ENCODE measurements at places on chromosomes 4 and X.
A peak's percentile ranks its signal among the peaks of the same experiment; 100 is the strongest.

- no peak for DNase-seq
Observed at GRCh38 chr4:18242919-18243693, 221.6 kb upstream of the LCORL start.

GRCh38 chr4:16846540-16847117, 51.8 kb downstream of the LDB2 start:
- DNase-seq = no peak

DNA sequence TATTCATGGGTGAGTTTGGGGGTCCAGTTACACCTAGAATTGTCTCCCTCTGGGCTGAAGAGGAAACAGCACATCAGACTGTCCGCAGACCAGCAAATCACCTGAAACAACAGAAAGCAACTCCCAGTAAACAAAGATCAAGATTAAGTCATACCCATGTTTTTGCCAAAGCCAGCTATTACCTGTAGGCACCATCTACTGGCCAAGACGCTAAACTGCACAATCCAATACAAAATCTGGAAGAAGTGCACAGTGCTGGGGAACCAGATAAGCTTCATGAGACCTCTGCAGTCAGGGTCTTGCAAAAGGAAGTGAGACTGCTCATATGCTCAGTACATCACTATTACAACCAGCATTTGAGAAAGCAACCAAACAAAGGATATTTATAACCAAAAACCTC, 157.5 kb upstream of the ITM2A start:
- peak; percentile 30 for DNase-seq

DNA sequence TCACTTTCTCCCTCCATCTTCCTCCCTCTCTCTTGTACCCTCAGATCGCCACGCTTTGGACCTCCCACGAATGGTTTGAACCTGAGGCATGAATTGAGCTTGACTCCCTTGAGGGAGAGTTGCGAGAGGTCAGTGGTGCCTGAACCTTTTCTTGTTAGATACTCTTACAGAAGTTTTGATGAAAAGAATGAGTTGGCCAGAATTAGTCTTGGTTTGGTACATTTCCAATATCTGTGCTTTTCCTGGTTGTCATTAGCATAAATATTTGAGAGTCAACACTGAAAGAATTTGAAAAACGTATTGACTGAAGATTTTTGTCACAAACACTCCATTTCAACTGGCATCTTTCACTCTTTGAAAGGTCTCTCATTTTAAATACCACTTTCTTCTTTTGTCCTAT, 510.6 kb upstream of the DIPK2B start:
- DNase-seq = peak; percentile 82

GRCh38 chr4:2746891-2747695, 9.0 kb downstream of the TNIP2 start:
- no peak for DNase-seq

DNA sequence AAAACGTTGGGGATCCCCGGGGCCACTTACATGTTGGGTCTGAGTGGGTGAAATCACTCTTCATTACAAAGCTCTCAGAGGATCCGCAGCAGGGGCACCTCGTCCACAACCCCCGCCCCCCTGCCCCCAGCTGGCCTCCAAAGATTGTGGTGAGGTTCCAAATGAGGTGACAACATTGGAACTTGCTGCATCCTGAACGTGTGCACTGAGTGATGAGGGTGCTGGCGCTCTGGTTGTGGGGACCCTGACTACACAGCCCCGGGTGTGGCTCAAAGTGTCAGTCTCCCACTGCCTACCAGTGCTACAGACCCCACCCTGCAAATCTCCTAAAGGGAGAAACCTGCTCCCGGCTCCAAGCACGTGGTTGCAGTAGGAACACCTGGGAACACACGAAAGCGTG, 111.9 kb downstream of the PHKA2 start:
- DNase-seq = no peak
